ENCODE measurements at places on chromosomes 12 and 14.

GRCh38 chr12:5269846-5270245 is 162.1 kb upstream of the NTF3 start:
- no peak for DNase-seq

DNA sequence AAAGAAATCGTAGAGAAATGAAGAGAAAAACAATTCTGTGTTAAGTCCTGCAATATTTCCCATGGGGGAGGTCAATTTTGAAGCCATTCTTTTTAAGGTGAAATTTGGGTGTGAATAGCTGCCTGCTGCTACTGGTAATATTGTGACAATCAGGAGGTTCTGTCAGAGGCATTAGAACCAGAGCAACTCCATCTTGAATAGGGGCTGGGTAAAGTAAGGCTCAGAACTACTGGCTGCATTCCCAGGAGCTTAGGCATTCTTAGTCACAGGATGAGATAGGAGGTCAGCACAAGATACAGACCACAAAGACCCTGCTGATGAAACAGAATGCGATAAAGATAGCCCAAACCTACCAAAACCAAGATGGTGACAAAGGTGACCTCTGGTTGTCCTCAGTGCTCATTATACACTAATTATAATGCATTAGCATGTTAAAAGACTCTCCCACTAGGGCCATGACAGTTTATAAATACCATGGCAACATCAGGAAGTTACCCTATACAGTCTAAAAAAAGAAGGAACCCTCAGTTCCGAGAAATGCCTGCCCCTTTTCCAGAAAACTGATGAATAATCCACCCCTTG is 24.8 kb upstream of the MTHFD1 start:
- no peak for DNase-seq

DNA sequence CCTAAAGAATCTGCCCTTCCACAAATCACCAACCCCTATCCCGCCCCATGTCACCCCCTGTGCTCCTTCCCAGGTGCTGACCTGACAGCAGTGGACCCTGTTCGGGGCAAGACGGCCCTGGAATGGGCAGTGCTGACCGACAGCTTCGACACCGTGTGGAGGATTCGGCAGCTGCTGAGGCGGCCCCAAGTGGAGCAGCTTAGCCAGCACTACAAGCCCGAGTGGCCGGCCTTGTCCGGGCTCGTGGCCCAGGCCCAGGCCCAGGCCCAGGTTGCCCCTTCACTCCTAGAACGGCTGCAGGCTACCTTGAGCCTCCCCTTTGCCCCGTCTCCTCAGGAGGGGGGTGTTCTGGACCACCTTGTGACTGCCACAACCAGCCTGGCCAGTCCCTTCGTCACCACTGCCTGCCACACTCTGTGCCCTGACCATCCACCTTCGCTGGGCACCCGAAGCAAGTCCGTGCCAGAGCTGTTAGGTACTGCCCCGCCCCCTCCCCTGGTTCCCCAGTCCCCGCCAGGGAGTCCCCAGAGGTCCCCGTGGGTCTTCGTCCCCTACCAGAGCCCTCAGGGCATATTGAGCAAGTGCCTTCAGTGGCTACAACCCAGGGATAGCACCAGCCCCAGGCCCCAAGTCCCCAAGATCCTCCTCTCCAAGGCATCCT is 2.7 kb downstream of the ANKRD33 start:
- no peak for DNase-seq

DNA sequence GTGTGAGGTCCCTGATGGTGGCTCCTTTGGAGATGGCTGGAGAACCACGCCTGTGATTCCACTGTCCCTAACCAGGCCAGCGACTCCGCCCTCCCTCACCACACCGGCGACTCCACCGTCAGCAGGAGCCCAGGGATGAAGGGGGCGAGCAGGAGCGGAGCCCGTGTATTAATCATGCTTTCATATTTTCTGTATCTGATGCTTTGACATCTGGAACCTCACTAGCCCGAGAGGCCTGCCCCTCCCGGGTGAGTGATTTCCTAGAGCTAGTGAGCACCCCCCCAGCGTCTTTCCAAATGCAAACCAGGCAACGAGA is 69.9 kb downstream of the NOC4L start:
- DNase-seq = no peak

GRCh38 chr14:78875049-78875448 is 704.9 kb downstream of the NRXN3 start:
- no peak for DNase-seq

- no peak for DNase-seq
Observed at GRCh38 chr14:98489115-98489514, 782.9 kb downstream of the BCL11B start.

DNA sequence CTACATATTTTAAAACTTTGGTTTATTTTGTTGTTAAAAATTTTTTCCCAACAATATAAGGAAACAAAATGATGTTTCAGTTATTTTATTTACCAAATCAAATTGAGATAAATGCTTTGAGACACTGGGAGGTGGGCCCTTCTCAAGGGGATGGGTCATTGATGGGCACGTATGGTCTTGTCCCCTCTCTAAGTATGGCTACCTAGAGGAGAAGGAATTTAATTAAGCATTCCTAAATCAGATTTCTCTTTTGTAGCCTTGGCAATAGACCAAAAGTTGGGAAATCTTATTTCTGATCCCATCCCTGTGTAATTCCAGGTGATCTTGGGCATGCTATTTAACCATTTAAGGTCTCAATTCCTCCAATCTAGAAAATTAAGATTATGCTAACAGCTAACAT is 79.0 kb downstream of the SCN8A start:
- DNase-seq = no peak

GRCh38 chr14:99258341-99258861 is 13.6 kb downstream of the BCL11B start:
- no peak for DNase-seq

DNA sequence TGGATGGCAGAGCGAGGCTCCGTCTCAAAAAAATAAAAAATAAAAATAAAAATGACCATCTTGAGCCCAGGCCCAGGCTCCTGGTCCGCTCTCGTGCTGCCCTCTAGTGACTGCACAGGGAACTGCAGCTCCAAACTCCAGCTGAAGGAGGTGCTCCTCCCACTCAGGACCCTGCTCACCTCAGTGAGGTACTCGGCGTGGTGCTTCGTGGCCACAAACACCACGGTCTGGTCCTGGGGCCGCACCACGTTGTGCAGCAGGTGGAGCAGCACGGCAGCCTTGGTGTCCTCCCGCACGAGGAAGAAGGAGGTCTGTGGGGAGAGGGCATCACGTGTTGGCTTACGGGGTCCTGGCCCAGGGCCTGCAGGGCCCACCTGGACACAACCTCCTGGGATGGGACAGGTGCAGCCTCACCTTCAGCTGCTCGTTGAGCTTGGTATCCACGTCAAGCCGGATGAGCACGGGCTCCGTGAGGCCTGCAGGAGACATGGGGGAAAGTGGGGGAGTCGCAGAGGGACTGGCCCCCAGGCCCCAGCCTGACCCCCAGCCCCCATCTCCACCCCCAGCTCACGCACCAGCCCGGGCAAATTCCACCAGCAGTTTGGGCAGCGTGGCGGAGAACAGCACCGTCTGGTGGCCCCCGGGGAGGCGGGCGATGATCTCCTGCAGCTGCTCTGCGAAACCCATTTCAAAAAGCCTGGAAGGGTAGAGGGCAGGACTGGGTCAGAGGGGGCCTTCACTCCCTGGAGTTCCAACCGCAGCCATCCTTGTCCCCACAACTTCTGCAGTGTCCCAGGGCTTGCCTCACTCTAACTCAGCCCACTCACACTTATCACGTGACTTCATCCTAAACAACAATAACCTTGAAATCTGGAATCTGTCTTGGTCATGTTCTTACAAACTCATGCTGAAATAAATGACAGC is 10.6 kb downstream of the DDX54 start:
- peak; percentile 88 for DNase-seq

GRCh38 chr14:22535916-22536315 is 53.1 kb downstream of the DAD1 start:
- no peak for DNase-seq

DNA sequence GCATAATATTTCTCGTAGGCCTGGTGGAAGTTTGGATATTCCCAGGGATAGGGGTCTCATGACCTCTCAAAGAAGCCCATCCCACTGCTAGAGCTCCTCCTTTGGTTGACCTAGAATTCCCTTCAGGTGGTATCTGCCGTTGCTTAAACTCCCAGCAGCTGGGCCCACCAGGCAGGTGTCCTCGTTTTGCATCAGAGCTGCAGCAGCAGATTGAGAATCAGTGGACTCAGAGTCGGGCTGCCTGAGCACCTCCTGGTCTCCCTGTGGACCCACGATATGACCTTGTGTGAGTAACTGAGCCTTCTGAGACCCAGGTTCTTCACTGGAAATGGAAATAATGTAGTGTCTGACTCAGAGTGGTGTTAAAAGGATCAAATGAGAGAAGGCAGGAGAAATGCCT is 132.7 kb downstream of the PAPOLA start:
- DNase-seq = no peak

GRCh38 chr12:30201301-30202160 is 417.8 kb upstream of the TMTC1 start:
- no peak for DNase-seq

- DNase-seq = no peak
Observed at GRCh38 chr14:90490720-90491050, 93.9 kb downstream of the CALM1 start.

- DNase-seq = no peak
Observed at GRCh38 chr12:49059045-49059298, 1.6 kb downstream of the KMT2D start.

- no peak for DNase-seq
Observed at GRCh38 chr14:77601846-77602619, 14.4 kb downstream of the SPTLC2 start.

DNA sequence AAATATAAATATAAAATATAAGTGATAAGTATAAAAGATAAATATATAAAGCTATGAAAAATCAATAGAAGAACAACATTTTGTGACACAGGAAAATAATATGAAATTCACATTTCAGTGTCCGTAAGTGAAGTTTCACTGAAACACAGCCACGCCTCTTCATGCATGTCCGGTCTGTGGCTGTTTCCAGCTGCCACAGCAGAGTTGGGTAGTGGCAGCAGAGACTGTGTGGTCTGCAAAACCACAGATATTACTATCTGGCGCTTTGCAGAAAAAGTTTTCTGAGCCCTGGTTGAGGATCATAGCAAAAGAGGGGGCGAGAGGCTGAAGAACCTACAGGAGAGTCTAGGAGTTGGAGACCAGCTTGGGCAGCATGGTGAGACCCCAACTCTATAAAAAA is 780 bp downstream of the SERPINA4 start:
- DNase-seq = no peak

GRCh38 chr14:74392616-74393570 is 33.1 kb downstream of the SYNDIG1L start:
- no peak for DNase-seq

- no peak for DNase-seq
Observed at GRCh38 chr14:67444395-67444794, 32.4 kb upstream of the PLEK2 start.

DNA sequence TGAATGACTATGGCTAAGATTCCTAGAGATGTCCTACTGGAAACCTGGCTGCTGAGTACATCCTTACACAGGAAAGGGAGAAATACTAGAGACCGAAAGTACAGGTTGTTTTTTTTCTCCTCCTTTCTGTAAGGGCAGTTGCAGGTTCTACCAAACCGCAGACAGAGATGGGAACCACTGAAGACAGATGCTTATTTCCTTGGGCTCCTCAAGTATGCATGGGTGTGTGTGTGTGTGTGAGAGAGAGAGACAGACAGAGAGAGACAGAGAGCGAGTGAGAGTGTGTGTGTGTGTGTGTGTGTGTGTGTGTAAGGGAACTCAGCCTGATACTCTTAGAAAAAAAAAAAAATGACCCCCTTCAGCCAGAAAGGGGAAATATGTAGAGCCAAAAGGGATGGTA is 42.5 kb downstream of the MAP4K5 start:
- no peak for DNase-seq

- no peak for DNase-seq
Observed at GRCh38 chr14:59305231-59305630, 116.8 kb downstream of the DAAM1 start.

DNA sequence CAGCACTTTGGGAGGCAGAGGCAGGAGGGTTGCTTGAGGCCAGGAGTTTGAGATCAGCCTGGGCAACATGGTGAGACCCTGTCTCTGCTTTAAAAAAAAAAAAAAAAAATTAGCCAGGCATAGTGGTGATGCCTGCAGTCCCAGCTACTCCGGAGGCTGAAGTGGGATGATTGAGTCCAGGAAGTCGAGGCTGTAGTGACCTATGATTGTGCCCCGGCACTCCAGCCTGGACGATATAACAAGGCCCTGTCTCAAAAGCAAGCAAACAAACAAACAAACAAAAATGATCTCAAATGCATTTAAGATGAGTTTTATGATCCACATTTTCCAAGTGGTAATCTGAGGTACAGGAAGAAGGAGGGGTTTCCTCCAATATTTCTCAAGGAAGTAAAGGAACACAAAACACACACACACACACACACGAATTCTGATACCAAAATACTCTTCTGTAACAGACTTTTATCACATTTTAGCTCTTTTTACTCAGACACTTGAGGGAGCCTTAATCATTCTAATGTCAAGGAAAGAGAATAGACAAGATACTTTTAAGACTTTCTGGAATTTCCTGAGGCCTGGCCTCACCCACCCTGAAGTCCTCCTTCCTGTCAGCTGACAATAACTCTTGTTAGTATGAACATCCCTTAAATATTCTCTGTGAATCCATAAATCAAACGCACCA is 44.4 kb upstream of the CERS5 start:
- DNase-seq = no peak

DNA sequence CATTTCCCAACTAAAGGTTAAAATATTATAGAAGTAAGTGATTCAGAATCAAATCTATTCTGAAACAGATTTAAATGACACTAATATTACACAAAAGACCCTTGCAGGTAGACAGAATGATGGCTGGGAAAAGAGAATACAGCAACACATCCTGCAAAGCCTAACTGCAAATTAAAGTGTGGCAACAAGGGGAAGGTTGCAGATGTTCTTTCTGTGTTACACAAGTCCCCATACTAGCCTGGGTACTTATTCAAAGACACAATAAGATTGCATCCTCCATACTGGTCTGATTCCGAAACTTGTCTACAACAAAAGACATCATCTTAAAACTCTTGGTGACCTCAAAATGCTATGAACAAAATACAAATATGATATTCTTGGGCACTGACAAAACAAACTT is 50.5 kb downstream of the R3HDM2 start:
- no peak for DNase-seq

GRCh38 chr12:8127138-8127537 is 3.7 kb downstream of the CLEC4A start:
- DNase-seq = no peak

GRCh38 chr12:79012636-79013035 is 148.1 kb downstream of the SYT1 start:
- no peak for DNase-seq

GRCh38 chr12:74732164-74732784 is 194.6 kb downstream of the ATXN7L3B start:
- no peak for DNase-seq
